ENCODE measurements at places on chromosomes 16 and 17.
A peak's percentile ranks its signal among the peaks of the same experiment; 100 is the strongest.

- DNase-seq: no peak
These were observed 143.3 kb downstream of the CLEC16A start for GRCh38 chr16:11087691-11088073.

GRCh38 chr16:3729161-3730112 is 12.1 kb upstream of the TRAP1 start:
- no peak for DNase-seq

DNA sequence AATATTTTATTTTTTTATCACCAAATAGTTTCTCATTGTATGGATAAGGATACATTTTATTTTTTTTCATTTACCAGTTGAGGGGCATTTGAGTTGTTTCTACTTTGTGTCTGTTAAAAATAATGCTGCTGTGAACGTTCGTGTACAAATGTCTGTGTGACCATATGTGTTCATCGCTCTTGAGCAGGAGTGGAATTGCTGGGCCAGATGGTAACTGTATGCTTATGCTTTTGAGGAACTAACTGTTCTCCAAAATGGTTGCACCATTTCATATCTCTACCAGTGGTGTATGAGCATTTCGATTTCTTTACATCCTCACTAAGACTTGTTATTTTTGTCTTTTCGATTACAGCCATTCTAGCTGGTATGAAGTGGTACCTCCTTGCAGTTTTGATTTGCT is 212.5 kb upstream of the N4BP1 start:
- no peak for DNase-seq

GRCh38 chr16:6016530-6017184 is 919.1 kb upstream of the EEF2KMT start:
- DNase-seq: no peak

DNA sequence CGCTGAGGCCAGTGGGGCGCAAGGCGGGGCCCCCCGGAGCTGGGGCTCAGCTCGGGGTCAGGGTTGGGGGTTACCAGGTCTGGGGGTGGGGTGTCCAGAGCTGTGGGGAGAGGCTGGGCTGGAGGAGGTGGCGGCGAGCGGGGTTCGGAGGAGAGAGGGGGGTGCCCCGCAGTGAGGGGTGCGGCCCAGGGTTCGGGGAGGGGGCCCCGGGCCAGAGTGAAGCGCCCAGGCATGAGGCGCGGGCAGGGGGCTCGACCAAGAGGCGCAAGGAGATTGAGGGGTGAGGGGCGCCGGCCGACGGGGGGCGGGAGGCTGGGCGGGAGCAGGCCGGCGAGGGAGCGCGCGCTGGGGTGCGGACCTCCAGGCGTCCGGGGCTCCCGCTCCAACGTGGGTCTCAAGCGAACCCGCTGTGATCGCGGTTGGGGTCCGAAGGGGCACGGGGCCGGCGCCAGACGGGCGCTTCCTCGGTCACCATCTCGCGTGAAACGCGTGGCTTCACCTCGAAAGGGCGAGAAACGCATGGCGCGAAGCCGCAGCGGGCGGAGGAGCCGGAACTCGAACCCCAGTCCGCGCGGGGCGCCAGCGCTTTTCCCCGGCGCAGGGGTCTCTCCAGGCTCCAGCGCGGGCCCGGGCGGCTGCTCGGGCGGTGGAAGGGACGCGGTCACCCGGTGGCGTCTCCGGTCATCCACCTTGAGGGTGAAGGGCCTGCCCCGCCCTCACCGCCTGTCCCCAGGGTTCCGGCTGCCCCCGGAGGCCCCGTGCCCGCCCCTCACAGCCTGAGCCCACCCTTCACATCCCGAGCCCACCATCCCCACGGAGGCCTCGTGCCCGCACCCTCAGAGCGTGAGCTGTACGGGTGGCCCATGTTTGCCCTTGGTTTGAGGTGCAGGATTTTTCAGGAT is 846 bp downstream of the CPNE7 start:
- DNase-seq: no peak

DNA sequence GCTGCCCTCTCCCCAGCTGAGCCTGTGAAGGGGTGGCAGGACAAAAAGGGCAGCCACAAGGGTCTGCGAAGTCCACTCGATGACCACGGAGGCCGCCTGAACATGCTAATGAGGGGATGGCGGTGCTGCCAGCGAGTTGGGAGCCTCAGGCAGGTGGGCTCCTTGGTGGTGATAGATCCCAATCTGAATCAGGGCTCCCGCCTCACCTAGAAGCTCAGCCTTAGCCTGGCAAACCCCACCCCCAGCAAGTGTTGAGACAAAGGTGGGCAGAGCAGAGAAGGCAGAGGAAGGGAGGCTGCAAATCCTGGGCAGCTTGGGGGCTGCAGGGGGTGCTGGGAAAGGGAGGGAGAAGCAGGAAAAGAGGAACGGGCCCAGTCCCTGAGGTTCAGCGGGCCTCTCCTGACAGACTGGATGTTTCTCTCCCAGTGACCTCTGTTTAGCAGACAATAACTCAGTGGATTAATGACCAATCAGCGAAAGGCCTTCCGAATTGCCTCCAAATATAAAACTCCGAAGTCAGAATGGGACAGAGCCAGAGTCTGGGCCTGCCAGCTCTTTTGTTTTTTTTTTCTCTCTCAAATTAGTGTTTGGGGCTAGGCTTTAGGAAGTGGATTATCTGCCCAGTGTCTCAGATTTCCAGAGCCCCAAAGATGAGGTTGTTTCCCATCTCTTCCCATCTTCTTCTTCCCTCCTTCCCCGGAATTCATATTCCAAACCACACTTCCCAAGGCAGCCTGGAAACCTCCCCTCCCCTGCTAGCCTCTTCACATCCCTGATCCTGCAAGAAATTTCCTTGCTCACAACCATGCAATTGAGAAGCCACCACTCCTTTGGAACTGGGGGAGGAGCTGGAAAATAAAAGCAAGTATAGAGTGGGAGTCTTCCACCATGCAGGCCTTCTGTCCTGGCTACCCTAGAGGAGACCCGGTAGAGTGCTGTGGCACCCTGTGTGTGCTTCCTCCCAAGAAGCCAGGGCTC is 15.2 kb upstream of the HOXB2 start:
- DNase-seq: no peak

- no peak for DNase-seq
These were observed 64.0 kb downstream of the SOX9 start for GRCh38 chr17:72184805-72185204.

GRCh38 chr17:64707050-64707591 is 45.0 kb upstream of the SMURF2 start:
- peak; percentile 99 for DNase-seq

- no peak for DNase-seq
These were observed 60.7 kb downstream of the OR1D5 start for GRCh38 chr17:3002538-3003295.

DNA sequence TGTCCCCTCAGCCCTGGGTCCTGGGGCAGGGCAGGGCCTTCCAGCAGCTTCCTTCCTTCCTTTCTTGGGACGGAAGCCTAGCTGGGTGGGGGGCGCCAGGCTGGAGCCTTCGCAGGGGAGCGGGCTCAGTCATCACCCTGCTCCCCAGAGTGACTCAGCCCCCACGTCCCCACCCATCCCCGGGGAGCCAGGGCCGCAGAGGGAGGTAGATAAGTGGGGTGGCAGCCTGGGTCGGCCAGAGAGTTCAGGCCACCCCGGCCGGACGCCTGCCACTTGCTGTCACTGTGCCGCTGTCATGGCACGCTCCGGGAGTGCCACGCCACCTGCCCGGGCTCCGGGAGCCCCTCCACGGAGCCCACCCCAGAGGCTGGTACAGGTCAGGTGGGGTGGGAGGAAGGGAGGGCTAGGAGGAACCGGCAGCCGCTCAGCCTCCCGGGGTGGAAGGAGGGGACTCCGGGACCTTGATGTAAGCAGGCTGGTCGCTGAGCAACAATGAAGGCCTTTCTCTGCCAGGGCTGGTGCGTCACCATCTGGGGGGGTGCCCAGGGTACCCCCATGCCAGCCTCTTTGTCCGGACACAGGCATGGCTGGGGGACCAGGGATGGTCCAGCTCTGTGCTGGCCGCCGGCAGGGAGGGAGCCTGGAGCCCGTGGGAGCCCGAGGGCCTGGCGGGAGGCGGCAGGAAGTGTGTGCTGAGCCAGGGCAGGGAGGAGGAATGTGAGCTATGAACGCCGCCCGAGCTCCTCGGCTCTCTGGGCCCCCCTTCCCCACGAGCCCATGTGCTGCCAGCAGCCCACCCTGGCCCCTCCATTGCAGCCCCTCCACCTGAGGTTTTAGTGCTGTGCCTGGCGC is 6.6 kb downstream of the NHERF2 start:
- peak; percentile 45 for DNase-seq

DNA sequence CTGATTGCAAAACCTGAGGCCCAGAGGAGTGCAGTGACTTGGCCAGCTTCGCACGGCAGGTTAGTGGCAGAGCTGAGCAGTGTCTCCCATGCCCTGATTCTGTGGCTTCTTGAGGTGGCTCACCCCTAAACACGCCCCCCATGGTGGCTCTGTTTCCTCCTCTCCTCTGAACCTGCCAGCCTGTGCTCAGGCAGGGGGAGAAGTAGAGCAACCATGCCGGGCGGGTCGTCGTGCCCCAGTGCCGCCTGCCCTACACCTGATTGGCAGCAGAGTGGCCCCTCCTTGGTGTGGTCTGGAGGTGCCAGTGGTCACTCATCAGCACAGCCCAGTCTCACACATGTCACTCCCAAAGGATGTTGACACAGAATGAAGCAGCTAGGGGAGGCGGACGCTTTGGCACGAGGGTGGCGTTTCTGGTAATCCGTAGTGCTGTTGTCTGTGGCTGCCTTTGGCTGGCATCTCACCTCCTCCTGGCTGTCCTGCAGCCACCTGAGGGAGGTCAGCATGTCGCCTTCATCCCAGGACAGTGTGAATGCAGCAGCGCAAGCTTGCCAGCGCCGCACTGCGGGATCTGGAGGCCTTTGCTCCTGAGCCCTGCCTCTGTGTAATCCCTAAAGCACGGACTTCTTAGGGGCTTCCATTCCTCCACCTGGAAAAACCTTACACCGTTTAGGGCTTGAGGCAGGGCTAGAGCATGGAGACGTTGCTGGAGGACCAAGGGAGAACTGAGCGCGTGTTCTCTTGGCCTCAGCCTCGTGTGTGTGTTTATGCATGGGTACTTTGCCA is 294.7 kb downstream of the SEC14L1 start:
- no peak for DNase-seq

DNA sequence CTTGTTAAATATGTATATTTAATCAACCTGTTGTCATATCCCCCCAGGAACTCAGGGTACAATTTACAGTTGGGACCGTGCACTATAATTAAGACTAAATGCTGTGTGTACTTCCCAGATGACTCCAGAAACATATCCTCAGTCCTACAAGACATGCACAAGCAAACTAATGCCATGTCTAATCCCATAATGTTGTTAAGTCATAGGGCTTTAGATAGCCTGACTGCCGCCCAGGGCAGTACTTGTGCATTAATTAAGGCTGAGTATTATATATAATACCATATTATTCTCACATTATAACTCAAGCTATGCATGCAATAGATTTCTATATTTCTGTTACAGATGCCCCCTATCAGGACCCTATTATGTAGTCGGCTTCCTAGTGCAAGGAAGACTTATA is 20.1 kb upstream of the CPHXL start:
- DNase-seq: no peak

DNA sequence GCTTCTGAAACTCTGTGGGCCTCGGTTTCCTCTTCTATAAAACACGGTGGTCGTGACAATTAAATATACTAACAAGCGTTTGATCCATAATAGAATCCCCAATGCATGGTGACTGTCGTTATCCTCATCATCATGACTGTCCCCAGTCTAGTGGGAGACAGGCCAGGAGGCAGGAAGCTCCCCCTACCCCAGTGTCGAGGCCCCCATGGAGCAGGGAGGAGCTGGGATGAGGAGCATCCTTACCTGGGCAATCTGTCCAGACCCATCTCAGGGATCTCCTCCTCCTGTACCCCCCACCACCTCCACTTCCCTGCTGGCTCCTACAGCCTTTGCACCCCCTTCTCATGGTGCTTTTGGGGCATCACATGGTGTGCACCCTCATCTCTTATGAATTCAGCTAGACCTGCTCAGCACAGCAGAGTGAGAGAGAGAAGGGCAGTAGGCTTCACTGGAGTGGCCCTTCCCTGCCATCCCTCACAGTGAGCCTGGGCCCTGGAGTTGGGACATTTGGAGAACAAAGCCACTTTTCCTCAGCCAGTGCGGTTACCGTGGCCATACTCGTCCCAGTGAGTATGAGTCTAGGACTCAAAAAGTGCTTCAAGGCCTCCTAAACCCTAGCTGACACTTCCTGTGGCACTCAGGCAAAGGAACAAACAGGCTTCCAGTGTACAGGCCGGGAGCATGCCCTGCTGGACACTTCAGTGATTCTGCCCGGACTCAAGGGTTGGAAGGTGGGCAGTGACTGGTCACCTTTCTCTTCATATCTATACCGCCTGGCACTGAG is 148.6 kb downstream of the CLEC16A start:
- DNase-seq: no peak

DNA sequence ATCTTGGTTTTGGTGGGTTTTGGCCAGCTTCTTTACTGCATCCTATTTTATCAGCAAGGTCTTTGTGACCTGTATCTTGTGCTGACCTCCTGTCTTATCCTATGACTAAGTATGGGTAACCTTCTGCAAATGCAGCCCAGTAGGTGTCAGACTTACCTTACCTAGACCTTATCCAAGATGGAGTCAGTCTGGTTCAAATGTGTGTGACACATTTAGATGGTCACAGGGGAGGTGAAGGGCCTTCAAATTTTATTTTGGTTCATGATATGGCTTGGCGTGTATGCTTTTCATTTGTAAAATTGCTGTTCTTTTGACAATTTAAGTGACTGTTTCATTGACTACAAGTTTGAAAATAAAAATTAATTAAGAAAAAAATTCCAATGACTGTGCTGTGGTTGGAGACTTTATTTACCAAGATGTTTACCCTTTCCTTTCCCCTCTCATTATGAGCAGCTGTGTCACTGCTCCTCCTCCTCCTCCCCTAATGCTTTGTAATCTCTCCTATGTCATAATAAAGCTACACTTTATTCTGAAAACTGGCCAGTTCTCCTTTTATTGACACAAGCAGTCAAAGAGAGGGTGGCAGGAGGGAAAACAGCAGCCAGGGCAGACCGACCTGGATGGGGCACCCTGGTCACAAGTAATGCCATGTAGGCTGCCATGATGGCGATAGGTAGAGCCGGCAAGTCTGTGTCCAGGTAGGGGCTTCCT is 49.4 kb downstream of the TNFRSF13B start:
- DNase-seq: no peak

GRCh38 chr17:40130352-40131042 is 8.7 kb downstream of the MSL1 start:
- no peak for DNase-seq

- no peak for DNase-seq
These were observed 231.1 kb upstream of the SALL1 start for GRCh38 chr16:51382211-51382610.

DNA sequence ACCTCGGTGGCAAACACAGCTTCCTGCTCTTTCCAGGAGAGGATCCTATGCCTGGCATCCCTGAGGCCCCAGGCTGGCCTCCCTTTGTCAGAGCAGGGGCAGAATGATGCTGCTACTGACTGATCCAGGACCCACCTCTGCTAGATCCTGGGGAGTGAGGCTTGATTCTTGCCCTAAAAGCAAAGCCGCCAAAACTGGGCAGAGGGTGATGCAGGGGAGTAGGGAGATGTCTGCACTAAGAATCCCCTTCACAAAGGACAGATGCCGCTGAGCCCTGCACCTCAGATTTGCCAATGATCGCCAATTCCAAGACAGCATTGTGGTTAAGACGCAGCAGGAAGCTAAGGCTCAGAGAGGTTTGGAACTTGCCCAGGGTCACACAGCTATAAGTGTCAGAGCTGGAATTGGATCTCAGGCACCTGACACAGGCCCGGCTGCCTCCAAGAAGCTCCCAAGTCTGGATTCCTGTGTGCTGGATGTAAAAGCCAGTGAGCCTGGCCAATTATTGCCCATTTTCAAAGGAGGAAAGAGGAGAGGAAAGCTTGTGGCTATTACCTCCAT is 60.7 kb upstream of the TNRC6C start:
- DNase-seq: no peak

Measured in stromal cell of bone marrow (primary cell).